Fibroblast of skin of left quadriceps (primary cell): ENCODE measurements at places on chromosomes 4 and X.

GRCh38 chr4:44777115-44777514 lies 50.8 kb upstream of the GNPDA2 start:
- DNase-seq: no peak

GRCh38 chrX:1941321-1941720 lies 326.5 kb downstream of the ASMT start:
- no peak for DNase-seq

DNA sequence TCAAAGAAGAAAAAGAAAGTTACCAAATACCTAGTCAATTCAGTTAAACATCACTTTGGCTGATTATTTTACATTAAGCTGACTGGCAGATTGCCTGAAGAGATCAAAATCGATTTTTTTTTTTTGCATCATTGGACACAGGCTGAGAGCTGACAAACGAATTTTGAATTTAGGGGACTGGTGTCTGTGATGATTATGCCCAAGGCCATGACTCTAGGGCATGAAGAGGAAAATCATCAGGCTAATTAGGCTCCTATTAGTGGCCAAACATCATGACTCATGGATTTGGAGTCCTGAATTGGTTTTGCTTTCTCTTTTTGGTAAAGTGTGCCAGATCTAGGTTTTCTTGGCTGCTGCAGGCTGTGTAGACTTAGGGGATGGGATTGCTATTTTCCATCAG lies 829.3 kb upstream of the LCORL start:
- DNase-seq: no peak

GRCh38 chrX:68185161-68185560 lies 248.1 kb downstream of the OPHN1 start:
- no peak for DNase-seq

DNA sequence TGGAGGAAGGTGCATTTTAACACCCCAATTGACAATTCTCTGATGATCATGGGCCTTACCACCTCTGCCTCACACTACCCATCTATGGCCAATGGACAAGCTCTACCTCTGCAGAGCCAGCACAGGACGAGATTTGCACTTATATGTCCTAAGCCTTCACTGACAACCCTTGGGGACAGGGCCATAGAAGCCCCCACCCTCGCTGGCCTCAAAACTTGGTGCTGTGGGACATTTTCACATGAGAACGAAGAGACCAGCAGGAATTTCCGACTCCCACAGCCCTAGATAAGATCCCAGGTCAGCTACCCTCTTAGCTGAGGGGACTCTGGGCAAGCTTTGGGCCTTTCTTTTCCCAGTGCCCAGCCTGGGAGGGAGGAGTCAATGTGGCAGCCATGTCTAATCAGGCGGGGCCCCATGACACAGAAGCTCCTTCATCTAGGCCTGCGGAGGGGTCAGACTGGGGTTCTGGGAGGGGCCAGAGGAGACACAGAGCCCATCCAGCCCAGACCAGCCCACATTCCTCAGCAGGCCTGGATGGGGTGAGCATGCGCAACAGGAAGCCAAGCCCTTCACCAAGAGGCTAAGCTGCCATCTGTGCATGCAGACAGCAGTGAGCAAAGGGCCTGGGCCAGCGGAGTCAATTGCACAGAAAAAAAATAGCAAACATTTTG lies 12.1 kb downstream of the PJA1 start:
- DNase-seq: no peak

DNA sequence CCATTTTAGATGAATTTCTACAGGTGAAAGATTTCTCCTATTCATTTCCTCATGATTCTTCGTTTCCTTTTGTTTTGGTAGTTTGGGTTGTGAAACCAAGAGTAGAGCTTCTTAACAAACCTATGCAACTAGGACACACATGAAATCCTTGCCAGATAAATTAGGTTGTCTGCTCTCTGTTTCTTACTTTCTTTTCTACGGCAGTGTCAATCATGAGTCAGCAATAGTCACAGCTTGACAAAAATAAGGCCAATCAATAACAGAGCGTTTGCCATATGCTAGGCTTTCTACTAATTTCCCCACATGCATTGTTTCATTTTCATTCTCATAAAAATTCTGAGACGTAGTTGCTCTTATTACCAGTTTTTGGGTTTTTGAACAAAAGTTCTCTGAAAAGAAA lies 20.3 kb downstream of the CLRN2 start:
- no peak for DNase-seq

DNA sequence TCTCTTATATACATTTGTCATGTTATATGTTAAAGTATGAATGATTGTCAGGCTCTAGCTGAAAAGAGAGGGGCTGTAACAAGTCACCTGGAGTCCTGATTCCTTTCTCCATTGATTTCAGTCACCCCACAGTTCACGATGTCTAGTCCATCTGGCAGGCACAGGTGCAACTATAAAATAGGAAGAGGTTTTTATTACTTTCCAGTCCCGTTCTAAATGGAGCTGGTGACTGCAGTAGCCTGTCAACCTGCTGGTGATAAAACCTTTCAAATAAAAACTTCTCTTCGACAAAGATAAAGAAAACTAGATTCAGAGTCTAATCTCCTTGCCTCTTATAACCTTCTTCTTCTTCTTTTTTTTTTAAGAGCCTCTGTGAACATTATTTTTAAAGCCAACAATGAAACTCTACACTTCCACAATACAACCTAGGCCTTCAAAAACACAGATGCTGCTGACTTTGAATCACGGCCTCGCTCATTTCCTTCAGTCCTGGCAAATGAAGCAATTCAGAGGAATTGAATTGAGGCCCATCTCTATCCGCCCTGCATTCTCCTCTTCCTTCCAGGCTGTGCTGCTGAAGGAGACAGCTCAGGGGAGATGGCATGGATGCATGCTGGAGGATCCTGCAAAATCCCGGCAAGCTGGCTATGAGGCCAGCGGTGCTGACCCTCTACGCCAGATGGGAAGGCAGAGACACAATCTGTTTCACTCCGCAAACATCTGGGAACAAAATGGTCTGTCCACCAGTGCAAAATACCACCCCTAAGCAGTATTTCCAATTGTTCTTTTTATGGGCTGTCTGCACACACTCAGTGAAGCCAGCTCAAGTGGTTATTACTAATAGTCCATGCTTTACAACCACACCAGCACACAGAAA lies 27.3 kb upstream of the CDKN2AIP start:
- DNase-seq: no peak

- DNase-seq: no peak
These were observed 141.0 kb downstream of the ARX start for GRCh38 chrX:24874604-24875247.

- DNase-seq: no peak
These were observed 58.0 kb upstream of the KLF3 start for GRCh38 chr4:38605753-38606586.

DNA sequence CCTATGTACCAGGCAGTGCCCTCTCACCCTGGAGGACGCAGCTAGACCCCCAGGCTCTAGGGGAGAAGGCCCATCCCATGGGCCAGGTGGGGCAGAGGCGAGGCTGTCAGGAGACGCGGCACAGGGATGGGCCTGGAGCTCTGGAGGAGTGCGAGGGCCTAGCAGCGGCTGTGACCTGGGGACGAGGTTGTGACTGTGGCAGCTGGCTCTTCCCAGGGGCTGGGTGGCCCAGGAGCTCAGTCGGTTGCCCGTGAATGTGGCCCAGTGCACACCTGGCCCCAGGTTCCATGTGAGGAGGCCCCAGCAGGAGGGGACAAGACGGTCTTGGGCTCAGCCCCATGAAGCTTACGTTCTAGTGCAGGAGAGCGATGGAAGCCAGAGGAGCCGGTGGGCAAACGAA lies 31.0 kb upstream of the ADRA2C start:
- DNase-seq: no peak

DNA sequence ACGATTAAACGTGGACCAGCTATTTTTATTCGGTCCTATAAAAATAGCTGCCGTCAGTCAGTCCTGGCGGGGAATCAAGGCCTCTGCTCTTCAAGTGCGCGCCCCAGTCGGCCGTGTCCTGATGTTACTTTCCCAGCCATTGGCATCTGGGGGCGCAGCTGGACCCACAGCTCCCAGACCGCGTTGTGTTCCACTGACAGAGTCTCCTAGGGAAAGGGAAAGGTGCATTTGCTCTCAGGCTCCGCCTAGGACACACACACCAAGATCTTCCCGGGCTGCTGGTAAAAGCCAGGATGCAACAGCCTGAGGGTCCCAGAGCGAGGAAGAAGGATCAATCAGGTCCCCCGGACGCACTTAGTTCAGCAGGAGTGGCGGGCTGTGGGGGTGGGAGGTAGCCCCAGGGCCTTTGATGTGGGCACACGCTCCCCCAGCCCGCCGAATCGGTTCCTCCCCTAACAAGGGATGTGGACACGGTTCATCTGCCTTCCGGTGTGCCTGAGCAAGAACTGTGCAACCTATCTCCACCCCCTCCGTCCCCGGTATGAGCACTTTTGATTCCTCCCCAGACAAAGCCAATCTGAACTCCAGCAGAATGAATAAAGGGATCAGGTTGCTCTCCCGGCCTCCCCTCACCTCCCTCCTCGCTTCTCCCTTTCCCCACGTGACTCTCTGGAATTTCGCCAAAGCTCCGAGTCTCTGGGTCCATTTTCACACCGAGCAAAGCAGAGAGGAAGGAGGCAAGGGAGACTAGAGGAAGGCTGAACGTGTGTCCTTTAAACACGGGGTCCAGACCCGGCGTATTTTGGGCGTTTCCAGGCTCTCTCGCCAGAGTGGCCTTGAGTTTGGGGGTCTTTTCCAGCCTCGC lies 626 bp upstream of the FRAS1 start:
- DNase-seq: peak; percentile 76

DNA sequence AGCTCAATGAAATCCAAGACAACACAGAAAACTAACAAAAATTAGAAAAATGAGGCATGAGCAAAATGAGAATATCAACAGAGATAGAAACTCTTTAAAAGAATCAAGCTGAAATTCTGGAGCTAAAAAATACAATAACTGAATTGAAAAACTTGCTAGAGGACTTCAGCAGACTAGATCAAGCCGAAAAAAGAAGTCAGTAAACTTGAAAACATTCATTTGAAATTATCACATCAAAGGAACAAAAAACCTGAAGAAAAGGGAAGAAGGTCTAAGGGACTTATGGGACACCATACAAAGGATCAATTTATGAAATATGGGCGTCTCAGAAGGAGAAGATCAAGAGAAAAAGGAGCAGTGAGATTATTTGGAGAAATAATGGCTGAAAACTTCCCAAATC lies 131.3 kb downstream of the PTCHD1 start:
- no peak for DNase-seq

DNA sequence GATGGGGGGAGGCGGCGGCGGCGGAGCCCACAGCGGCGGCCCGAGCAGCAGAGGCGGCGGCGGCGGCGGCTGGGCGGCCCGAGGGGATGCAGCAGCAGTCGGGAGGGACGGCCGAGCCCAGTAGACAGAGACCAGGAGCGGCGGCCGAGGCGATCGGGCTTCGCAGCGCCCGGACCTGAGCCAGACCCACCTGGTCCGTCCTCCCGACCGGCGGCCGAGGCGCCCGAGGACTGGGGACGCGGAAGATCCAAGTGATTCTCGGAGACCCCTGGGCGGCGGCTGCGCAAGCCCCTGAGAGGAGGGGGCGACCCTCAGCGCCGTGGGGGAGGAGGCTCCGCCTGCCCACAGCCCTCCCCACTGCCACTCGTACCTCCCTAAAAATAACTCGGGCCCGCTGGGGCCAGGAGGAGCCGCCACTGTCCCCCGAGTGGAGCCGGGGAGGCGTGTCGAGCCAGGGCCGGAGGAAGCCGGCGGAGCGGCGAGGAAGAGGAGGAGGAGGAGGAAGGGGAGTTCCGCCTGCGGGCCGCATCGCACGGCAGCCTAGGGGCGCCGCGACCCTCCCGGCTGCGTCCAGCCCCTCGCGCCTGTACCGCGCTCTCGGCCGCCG lies 608 bp downstream of the RAPGEF2 start:
- no peak for DNase-seq

GRCh38 chrX:135484641-135485289 lies 35.7 kb upstream of the INTS6L start:
- DNase-seq: peak; percentile 28

DNA sequence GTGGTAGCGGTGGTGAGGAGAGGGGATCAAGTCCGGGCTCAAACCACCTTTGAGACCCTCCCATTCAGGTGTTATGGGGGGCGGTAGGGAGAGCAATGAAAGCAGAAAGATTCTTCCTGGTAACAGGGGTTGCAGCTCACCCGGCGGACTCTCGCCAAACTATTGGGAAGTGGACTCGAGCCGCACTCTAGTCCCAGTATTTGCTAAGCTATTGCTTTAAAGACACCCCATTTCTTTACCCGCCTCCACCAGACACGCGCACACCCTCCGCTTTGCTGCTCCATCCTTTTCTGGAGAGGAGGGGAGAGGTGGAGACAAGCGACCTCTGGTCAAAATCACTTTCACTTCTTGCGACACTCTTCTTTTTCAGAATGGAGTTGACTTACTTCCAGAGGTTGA lies 625 bp upstream of the GABRA4 start:
- no peak for DNase-seq

- no peak for DNase-seq
These were observed 124.3 kb upstream of the TRIM2 start for GRCh38 chr4:153079857-153080391.

- DNase-seq: no peak
These were observed 24.9 kb upstream of the DCHS2 start for GRCh38 chr4:154516318-154517029.

- DNase-seq: no peak
These were observed 459.5 kb downstream of the RAPGEF2 start for GRCh38 chr4:159562366-159562765.

DNA sequence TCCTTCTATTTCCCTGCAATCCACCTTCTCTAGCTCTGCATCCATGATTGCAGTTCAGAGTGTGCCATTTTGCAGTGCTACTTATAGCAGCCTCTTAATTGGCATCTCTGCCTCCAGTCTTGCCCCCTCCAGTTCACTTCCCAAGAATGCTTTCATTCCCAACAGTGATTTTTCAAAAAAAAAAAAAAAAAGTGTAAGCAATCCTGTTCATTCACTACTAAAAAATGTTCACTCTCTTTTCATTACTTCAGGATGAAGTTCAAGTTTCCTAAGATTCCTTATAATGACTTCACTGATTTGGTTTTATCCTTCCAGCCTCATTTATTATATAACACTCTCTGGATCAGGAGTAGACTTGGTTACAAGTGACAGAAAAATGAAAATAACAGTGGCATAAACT lies 124.7 kb upstream of the LNX1 start:
- DNase-seq: no peak
